ENCODE measurements at places on chromosomes 11 and 22. TPM values are rescaled to one million over a fixed set of nuclear protein-coding genes. Genes with fewer than 3 reads are reported as not detected.

DNA sequence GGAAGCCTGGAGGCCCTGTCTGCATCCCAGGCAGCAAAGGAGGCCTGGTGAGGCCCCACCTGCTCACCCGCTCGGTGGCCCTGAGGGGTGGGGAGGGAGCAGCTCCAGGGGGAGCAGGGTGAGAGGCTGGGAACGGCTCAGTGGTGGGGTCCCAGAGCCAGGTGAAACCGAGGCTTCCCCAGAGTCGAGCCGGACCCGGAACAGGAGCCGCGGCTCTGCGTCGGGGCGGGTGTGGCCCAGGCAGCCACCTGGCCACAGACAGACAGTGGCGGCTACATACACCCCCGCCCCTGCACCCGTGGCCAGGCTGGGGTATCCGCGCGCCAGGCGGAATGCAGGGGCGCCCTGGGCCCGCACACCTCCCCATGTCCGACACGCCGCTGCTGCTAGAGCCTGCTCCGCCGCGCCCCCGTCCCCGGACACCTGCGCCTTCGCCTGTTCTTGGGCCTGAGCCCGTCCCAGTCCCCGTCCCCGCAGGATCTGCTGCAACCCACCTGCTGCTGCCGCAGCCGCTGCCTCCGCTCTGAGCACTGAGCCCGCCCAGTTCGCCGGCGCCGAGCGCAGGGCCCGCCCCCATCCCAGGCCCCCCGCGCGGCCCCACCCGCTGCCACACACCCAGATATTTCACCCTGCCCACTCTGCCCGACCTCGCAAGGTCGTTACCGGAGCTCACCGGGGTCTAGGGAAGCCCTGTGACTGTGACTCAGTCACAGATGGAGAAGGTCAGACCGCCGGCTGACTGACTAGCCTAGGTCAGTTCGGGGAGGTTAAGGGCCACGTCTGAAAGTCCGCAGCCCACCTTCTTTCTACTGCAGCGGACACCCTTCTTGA lies at the start of gene SLC7A4:
Gene SLC7A4, minus strand, starts transcription at position 525 of the 831 bp plus-strand sequence. CDS start 749 bp downstream, outside the sequence.
- H3K4me3 ChIP-seq, result peak within 1 kb of the TSS; percentile 59
- no peak for DNase-seq
- H3K27ac ChIP-seq, result no peak within 1 kb of the TSS
- H3K4me1 ChIP-seq, result peaks cover 14% of the 10 kb centered on the region

- no peak overlapping the region for H3K4me3 ChIP-seq
- DNase-seq, result no peak
- H3K4me1 ChIP-seq, result no peaks in the 10 kb centered on the region
- no peaks in the 10 kb centered on the region for H3K36me3 ChIP-seq
- no peaks in the 10 kb centered on the region for H3K27me3 ChIP-seq
- no peak overlapping the region for H3K27ac ChIP-seq
Observed at GRCh38 chr11:108960501-108960900, 295.6 kb downstream of the DDX10 start.

DNA sequence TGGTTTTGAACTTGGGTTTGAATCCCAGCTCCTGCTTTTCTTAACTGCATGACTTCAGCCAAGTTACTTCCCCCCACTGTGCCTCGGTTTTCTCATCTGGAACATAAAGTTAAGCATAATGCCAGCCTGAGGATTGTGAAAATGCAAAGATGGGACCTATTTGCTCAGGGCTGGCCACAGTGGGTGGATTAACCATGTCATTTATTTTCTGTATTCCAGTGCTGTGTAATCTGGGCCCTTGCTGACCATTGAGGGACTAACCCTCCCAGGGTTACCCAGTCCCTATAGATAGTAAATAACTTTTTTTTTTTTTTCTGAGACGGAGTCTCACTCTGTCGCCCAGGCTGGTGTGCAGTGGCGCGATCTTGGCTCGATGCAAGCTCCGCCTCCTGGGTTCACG lies 1.5 kb upstream of the VPREB3 start:
- no peak for DNase-seq
- no peak overlapping the region for H3K4me3 ChIP-seq
- H3K27me3 ChIP-seq, result no peaks in the 10 kb centered on the region
- no peaks in the 10 kb centered on the region for H3K36me3 ChIP-seq
- H3K27ac ChIP-seq, result no peak overlapping the region

- H3K4me1 ChIP-seq, result no peaks in the 10 kb centered on the region
- H3K36me3 ChIP-seq, result no peaks in the 10 kb centered on the region
- no peak for DNase-seq
- no peak overlapping the region for H3K4me3 ChIP-seq
Observed at GRCh38 chr11:101741479-101742175, 157.8 kb upstream of the TRPC6 start.

Gene CRYBA4
- not detected for total RNA-seq

Gene DBX1
- total RNA-seq, result not detected

All from left ventricle myocardium inferior (tissue), 1 donor.